ENCODE measurements at places on chromosomes 6 and 20.
A peak's percentile ranks its signal among the peaks of the same experiment; 100 is the strongest.

DNA sequence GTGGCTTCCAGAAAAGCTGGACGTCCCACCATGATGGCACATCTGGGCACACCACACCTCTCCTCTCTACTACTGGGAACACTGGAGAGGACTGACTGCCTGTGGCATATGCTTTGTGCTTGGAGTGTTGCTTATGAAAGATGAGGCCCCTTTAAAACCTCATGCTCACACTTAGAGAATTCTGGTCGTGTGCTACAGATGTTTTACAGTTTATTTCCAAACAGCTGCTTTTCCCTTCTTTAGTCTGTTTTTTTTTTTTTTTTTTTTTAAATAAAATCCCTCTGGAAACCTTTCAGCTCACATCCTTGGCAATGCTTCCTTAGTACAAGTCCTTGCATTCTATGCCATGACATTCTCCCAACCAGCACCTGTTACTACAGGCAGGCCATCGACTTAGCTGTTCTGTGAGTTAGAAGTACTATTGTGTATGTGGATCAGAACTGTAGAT lies 60.3 kb downstream of the BMP6 start:
- peak; percentile 92 for DNase-seq

- no peak for DNase-seq
Measured at GRCh38 chr6:38182426-38182825, 362.9 kb downstream of the ZFAND3 start.

DNA sequence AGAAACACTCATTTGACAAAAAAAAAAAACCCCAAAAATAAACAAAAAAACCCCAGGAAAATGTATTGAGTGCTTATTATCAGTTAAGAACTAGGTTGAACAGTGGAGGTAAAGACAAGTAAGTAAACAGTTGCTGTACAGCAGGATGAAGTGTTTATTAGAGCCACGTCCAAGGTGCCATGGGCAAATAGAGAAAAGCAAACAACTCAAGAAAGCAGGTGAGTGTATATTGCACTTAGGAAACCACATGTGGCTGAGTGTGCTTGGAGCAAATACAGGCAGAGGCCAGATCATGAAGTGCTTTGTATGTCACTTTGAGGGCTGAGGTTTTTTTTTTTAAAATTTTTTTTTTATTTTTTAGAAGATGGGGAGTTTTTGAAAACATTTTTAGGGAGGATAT lies 98.3 kb downstream of the MACROD2 start:
- DNase-seq = no peak

GRCh38 chr6:47376930-47377329 lies 67.2 kb upstream of the TNFRSF21 start:
- no peak for DNase-seq

- peak; percentile 70 for DNase-seq
Measured at GRCh38 chr20:10843146-10843711, 169.4 kb upstream of the JAG1 start.

DNA sequence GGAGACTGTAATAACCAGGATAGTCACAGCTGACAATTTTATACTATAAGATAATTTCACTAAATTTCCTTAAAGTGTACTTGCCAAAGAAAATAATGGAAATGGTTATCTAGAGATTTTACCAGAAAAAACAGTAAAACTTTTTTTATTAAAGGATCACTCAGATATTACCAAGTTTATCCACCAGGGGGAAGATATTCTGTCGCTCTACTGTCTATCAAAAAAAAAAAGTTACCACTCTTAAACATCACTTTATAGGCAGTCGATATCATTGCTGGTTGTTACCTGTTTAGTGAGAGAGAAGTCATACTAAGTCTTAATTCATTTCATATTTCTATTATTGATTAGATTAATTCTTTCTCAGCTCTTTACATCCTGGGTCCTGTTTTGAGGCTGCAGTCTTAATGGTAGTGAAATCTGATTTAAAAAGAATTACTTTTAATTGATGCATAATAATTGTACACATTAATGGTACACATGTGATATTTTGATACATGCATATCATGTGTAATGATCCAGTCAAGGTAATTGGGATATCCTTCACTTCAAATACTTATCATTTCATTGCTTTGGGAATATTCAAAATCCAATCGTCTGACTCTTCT lies 18.9 kb downstream of the L3MBTL3 start:
- no peak for DNase-seq

GRCh38 chr6:110492584-110492983 lies 16.2 kb upstream of the SLC22A16 start:
- no peak for DNase-seq

- no peak for DNase-seq
Measured at GRCh38 chr6:165988757-165989456, 178.7 kb downstream of the TBXT start.

DNA sequence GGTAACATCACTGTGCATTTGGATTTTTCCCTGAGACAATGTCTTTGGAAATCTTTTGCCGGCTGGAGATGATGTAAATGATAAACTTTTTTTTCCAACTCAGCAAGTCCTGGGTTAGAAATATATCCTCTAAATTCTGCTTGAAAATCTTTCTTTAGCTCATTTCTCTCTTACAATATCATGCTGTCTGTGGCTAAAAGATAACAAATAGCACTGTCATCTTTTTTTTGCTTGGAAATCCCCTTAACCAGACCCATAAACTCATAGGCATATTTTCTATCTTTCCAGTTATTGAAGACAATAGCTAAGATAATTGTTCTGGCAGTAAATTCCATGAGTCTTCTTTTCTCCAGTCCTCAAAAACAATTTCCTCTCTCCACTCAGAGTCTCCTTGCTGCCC lies 481.5 kb downstream of the NKAIN2 start:
- no peak for DNase-seq

DNA sequence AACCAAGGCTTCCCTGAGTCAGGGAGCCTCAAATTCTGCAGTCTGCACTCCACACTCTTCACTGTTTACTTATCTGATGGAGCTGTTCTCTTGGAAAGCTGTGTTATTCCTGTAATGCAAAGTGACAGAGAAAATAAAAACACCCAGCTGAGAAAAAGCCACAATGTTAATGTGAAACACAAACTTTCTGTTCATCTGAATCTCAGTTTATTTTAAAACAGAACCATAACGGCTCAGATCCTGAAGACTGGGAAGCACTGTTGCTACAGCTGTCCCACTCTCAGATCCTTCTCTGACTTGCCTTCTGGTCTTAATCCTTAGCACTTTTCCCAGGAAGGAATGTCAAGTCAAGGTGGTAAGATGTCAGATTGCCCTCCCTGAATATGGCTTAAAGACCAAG lies 736.6 kb downstream of the DHX35 start:
- DNase-seq = no peak

DNA sequence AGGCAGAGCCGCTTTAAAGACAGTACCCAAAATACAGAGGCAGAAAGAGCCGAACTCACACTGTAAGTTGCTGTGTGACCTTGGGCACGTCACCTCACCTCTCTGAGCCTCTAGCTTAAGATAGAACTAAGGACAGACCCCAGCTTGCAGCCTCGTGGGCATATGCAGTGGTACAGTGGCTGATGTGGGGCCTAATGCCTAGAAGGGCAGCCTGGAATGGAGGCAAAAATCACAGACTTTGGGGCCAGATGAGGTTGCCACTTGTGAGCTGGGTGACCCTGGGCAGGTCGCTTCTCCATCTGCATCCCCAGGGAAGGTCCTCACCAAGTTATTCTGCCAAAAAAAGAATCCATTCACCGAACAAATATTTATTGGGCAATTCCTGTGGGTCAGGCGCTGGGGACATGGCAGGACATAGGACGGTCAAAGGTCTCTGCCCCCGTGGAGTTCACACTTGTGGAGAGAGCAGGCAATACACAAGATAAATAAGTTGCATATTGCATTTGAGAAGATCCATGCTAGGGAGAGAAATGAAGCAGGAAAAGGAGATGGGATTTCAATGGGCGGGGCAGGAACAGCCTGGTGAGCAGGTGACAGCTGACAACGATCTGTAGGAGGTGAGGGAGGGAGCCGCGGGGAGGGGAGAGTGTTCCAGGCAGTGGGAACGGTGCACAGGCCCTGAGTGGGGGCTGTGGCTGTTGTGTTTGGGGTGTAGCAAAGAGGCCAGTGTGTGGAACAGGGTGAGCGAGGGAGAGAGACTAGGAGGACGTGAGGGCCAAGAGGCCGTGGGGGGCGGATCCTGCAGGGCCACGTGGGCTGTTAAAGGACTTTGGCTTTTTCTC lies 115.2 kb downstream of the CEBPB start:
- peak; percentile 32 for DNase-seq

DNA sequence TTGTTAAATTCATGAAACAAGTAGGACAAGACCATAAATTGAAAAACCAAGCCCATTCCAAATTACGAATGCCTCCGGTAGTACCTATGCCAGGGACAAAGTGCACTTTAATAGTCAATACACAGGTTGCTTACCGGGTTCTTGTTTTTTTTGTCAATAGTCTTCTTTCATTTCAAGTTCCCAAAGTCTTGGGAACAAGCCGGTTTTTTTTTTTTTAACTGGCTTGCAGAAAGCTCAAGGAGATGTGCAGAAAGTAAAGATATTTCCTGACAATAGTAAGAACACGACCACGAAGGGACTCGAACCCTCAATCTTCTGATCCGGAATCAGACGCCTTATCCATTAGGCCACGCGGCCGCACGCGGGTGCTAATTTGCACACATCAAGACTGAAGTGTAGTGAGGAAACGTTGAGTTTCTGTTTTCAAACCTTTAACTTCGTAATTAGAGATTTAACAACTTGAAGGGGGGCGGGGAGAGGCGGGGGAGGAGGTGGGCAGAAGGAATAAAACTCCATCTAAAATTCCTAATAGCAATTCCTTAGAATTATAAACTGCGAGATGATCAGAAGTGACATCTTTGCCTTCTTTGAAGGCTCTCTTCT lies 181.0 kb downstream of the TRIM27 start:
- DNase-seq = peak; percentile 24

- DNase-seq = no peak
Measured at GRCh38 chr20:60583741-60584140, 625.5 kb downstream of the CDH26 start.

DNA sequence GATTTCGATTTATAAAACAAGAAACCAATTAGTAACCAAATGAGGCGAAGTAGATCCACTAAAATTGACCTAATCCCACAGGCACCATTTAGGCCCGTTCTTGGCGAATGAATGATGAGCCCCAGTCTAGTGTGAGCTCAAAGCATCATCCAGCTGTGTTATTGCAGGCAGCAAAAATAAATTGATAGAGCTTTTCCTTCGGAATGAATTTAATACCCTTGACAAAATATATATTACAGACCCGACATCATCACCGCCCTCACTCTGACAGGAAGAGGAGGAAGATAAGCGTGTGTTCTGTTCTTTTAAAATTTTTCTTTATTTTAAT lies 7.8 kb downstream of the SIM1 start:
- DNase-seq = no peak

GRCh38 chr6:90586546-90586835 lies 381 bp downstream of the MAP3K7 start:
- peak; percentile 61 for DNase-seq

DNA sequence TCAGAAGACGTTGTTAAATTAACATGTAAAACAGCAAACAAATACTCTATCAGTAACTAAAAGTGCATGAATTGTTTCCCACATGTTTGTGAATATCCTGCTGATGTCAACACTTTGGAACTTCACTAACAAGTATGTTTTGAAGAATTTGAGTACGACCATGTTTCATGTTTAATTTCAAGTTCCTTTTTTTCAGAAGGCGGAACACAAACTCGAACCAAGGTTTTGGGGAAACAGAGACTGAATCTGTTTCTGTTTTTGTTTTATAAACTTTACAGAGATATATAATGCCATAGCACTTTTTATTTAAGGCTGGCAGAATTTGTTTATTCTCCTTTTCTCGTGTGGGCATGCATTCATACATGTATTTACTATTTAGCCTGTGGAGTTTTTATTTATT lies 509.3 kb upstream of the CITED2 start:
- DNase-seq = peak; percentile 40

DNA sequence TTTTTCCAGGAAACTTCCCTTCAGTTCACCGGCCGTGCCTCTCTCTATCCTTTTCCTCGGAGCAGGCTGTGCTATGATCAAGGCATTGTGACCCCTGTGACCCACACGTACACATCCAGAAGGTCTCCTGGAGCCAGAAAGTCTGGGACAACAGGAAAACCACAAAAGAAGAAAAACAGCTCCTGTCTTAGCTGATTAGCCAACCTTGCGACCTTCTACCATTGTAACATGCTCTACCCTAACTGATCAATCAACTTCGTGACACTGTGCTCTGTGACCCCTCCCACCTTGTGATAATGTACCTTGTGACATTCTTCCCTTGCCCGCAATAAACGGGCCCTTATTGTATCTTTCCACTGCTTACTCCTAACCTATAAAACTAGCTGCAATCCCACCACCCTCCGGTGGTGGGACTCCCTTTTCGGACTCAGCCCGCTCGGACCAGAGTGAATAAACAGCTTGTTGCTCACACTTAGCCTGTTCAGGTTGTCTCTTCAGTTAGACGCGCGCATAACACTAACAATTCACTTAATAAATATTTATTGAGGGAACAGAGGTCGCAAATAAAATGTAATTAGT lies 24.2 kb downstream of the ZNF311 start:
- DNase-seq = peak; percentile 80

DNA sequence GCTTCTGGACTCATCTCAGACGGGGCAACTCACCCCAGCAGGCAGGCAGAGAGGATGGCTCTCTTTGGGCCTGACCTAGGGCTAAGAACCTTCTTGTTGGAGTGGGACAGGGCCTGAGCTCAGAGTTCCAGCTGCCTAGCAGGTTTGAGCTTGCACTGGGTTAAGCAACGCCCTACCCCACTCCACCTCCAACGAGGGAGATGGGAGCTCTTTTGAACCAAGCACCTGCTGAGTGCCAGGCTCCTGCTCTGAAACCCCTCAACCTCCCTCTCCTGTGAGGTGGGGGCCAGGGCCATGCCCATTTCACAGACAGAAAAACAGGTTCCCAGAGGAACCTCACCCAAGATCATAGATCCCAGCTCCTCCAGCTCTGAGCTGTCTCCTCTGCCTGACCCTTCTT lies 54.3 kb downstream of the SNAI1 start:
- DNase-seq = no peak

GRCh38 chr6:34538581-34538980 lies 17.5 kb downstream of the SPDEF start:
- no peak for DNase-seq

DNA sequence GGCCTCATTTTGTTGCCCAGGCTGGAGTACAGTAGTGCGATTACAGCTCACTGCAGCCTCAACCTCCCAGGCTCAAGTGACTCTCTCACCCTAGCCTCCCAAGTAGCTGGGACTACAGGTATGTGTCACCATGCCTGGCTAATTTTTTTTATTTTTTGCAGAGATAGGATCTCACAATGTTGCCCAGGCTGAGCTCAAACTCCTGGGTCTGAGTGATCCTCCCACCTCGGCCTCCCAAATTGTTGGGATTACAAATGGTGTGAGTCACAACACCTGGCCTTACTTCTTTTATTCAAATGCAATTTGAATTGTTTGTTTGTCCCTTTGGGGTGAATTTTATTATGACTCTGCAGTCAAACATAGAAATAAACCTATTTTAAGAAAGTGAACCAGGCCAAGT lies 131.7 kb upstream of the SLC22A16 start:
- DNase-seq = no peak

- DNase-seq = peak; percentile 89
Measured at GRCh38 chr6:112279031-112279935, 24.9 kb upstream of the LAMA4 start.

- DNase-seq = no peak
Measured at GRCh38 chr20:18813483-18813882, at the start of gene SCP2D1. Gene SCP2D1, plus strand, starts transcription at chr20:18813783. Its CDS starts 33 bp downstream, at chr20:18813816.

GRCh38 chr6:146948790-146949342 lies 255.4 kb upstream of the STXBP5 start:
- DNase-seq = no peak

- no peak for DNase-seq
Measured at GRCh38 chr6:167849846-167850459, 23.2 kb downstream of the AFDN start.
